ENCODE measurements at places on chromosomes 13 and 19. TPM values are rescaled to one million over a fixed set of nuclear protein-coding genes. Genes with fewer than 3 reads are reported as not detected.

GRCh38 chr19:989381-990081, 5.4 kb downstream of the WDR18 start:
- no peak for DNase-seq

GRCh38 chr13:42971691-42972347, 20.2 kb downstream of the EPSTI1 start:
- DNase-seq, result no peak

Gene LRRC4B
- total RNA-seq, result not detected

Gene PNMA8A
- total RNA-seq, result not detected

Gene RNF17
- not detected for total RNA-seq

Gene CEACAM8
- total RNA-seq, result not detected

DNA sequence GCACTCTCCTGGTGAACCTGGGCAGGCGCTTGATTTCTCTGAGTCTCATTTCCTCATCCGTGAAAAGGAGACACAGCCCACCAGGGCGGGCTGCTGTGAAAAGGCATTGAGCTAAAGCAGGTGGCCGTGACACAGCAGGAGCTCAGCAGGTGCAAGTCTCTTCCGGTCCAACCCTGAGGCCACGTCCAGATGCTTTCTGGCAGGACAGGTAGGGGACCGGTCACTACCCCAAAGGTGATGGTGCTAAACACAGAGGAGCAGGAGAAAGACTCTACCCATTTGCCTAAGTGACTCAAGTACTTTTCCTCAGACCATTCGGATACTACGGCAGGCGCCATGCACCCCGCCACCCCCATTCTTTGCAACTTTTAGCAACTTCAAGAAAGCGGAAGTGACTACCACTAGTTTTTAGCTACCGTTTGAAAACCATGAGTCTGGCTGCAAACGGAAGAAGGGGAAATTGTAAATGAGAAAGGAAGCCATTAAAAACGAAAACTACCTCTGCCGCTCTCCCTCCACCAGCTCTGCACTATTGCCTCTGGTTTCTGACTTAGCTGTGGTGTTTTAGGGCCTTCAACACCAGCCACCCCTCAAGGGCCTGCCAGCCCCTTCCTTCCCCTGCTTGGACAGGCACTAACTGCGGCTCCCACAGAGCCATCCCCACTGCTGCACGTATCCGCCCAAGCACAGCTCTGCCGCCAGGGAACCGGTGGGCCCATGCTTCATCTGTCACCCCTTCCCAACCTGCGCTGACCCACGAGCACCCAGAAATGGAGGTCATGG, 4.8 kb downstream of the PPP6R1 start:
- DNase-seq, result peak; percentile 85

GRCh38 chr19:12648088-12648487, 18.5 kb downstream of the MAN2B1 start:
- DNase-seq, result no peak

Gene ZNF100
- total RNA-seq, result 7.9 TPM

GRCh38 chr19:16627928-16628182, 149 bp downstream of the MED26 start:
- no peak for DNase-seq

- DNase-seq, result no peak
Measured at GRCh38 chr19:39208175-39208795, 4.2 kb upstream of the SYCN start.

DNA sequence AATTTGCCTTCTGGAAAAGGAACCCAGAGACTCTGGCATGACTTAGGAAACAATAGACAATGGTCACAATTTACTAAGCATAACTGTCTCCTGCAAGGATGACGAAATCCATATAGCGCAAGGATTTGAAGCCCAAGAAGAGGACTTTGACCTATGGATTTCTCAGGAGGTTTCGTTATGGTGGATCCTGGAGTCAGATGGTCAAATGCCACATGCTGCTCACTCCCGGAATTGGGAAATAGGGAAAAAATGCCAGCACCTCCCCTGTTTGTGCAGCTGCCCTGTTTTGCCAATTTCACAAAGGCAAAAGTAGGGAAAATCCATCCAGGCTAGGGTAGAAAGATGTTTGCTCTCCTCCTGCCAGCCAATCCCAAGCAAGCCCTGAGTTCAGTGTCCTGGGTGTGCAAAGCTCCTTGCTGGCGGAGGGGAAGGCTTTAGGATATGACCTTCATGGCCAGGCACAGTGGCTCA, 23.4 kb downstream of the RDH8 start:
- no peak for DNase-seq

DNA sequence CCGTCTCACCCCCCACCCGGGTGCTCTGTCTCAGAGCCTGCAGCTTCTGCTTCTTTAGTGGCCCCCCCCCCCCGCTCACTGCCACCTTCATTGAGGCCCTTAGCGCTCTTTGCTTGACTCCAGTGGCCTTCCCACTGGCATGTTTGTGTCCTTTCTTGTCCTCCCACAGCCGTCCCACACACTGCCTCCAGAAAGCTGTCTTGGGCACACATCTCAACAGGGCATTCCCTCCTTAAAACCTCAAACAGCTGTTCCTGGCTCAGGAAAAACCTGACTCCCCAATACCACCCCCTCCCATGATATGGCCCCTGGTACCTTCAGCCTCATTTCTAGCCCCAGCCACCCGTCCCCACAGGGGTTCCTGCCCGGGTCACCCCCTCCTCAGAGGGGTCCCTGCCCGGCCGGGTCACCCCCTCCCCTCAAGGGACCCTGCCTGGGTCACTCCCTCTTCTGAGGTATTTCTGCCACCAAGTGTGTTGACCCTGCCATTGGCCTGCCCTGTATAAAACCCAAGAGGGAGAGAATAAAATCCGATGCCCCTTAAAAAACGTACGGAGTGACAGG, 8.9 kb downstream of the B3GLCT start:
- DNase-seq, result no peak

- no peak for DNase-seq
Measured at GRCh38 chr13:99797691-99798090, 173.9 kb downstream of the ZIC5 start.

GRCh38 chr13:27977476-27978300, 8.6 kb upstream of the CDX2 start:
- DNase-seq, result no peak

Gene ZNF565
- total RNA-seq, result 10.5 TPM

DNA sequence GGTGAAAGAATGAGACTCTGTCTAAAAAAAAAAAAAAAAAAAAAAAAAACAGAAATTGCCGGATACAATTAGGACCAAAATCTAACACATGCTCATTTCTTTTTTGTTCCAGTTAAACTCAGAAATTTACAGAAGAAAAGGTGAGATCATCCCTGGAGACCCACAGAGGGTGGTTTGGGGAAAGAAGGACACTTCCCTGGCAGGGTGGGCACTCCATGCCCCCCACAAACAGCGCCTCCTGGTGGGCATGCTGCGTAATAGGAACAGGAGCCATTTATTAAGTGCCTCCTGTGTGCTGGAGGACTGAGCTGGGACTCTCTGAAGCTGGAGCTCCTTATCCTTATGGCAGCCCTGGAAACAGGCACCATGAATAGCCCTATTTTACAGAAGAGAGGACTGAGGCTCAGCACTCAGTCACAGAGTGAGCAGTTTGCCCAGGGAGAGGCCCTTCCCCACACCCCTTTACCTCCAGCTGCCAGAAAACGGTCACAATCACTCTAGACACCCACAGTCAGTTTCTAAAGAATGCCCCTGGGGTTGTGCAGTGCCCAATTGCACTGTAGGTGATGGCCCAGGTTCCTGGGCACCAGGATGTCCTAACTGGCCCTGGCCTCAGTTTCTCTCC, 10.1 kb downstream of the C19orf38 start:
- peak; percentile 65 for DNase-seq

DNA sequence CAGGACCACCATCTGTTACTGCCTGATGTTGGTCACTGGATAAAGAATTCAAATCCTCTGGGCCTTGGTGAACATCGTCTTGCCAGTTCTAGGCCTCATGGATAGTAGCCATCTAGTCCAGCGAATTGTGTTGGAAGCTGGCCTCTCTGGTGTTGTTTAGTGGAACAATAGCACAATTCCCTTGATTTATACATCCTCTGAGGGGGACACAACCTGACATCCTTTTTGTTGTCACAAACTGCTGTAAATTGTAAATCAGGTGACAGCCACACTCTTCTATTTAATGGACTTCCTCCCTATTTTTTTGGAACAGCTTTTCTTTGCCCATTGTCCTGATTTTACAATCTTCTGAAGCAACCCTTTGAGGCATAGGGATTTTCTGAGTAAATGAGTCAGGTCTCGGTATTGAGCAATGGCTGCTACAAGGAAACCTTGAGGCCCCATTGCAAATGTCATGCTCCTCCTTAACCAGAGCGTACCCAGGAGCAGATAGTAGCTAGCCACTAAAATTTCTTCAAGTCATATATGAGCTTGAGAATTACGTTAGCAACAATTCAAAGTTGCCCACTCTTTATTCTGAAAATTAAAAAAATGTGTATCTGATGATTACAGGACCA, 263.3 kb downstream of the COG6 start:
- DNase-seq, result no peak

Gene LILRB1
- 44.4 TPM for total RNA-seq

Gene SMIM24
- total RNA-seq, result 0.42 TPM

Gene FUZ
- total RNA-seq, result 17.7 TPM

GRCh38 chr13:31209172-31209840, 9.5 kb downstream of the B3GLCT start:
- DNase-seq, result peak; percentile 30

- DNase-seq, result no peak
Measured at GRCh38 chr13:55815458-55816033, 1325.2 kb upstream of the PRR20A start.

Gene MISP3
- 2.4 TPM for total RNA-seq

- no peak for DNase-seq
Measured at GRCh38 chr19:29715701-29716581, 880 bp upstream of the C19orf12 start.

Gene MAST1
- total RNA-seq, result 0.88 TPM

Gene ZNF837
- total RNA-seq, result 1.3 TPM

DNA sequence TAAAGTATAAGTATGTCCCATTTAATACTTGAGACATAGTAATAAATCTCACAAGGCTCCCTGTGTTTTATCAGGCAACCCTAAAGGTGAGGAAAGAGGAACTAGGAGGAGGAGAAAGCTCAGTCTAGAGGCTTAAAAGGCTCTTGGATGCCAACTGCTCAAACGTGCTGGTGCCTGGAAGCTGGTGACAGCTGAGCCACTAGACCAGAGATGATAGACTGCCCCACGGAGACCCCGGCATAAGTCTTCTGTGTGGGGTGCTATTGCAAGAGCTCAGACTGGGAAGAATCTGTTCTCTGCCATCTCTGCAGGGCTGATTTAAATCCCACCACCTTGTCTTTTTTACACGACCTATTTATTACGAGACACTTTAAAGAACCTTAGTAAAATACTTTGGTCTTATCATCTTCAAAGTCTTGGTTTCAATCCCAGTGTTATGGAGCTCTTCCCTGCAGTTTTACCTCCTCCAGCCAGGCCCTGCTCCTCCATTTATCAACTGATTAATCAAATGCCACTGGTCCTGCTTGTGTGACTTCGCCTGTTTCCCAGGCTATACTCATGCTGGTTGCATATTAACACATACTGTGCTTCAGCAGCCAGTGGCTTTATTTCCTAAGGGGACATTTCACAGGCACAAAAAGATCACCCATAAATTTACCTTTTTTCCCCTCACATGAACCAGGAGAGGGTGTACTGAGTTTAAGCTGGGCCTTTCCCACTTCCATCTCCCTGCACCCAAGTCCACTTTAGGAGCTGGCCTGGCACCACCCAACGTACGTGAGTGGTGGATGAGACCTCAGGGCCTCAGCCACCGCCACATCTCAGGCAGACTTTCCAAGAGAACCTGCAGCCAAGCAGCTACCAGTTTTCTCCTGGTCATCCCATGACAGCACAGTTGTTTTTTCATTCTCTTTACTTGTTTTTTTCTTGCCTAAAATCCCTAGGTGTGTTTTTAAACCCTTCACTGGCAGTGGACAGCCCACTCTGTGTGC, 7.8 kb upstream of the ATP12A start:
- DNase-seq, result no peak

Gene MYPOP
- 7.2 TPM for total RNA-seq

GRCh38 chr13:62631619-62632018, 1216.0 kb upstream of the PCDH20 start:
- no peak for DNase-seq

DNA sequence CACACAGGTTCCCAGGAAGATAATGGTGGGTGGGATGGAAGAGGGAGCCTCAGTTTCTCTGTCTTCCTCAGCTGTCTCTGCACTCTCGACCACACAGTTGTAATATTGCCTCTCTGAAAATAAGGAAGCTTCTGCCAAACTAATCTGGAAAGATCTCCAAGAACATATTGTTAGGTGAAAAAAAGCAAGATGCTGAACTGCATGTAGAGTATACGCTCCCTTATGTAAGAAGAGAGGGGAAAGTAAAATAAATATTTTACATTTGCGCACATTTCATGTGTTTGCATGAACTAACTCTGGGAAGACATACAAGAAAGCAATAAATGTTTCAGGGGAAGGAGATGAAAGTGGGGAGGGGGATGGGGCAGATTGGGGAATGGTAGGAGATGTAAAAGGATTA, 41.9 kb upstream of the CACNA1A start:
- no peak for DNase-seq

Gene ZNF497
- 0.61 TPM for total RNA-seq

DNA sequence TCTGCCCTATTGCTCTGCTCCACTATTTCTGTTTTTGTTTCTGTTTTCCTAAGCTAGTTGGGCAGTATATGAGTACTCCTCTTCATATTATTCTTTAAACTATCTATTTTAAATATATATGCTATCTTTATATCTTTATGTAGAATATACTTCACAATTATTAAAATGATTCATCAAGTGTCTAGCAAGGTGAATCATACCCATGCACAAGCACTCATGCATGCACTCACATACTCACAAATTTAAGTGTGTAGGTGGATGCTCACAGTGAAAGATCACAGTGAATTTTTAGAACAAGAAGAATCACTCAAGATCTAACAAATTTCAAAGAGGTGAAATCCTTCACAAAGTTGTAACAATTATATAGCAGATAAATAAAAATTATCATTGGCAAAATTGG, 435.6 kb upstream of the SLITRK5 start:
- no peak for DNase-seq

GRCh38 chr13:57302604-57303003, 135.6 kb downstream of the PRR20E start:
- DNase-seq, result no peak

Gene ZNF730
- total RNA-seq, result 0.15 TPM

- DNase-seq, result no peak
Measured at GRCh38 chr19:10292789-10293636, 3.3 kb downstream of the ICAM5 start.

- DNase-seq, result no peak
Measured at GRCh38 chr19:861141-861755, 1.8 kb downstream of the CFD start.

Gene PALM3
- not detected for total RNA-seq

DNA sequence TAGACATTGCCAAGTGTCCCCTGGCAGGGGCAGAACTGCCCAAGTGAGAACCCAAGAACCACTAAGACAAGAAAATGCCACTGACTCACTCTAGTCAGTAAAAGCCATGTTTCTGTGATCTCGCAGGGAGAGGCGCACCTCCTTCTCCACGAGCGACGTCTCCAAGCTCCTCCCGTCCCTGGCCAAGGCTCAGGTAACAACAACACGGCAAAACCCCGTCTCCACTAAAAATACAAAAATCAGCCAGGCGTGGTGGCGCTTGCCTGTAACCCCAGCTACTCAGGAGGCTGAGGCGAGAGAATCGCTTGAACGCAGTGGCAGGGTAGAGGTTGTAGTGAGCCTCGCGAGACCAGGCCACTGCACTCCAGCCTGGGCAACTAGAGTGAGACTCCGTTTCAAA, 17.5 kb upstream of the USE1 start:
- DNase-seq, result no peak

- DNase-seq, result no peak
Measured at GRCh38 chr19:10533646-10534386, 9.9 kb upstream of the ATG4D start.

Gene TEX26
- total RNA-seq, result not detected

GRCh38 chr19:14023404-14024235, 4.3 kb upstream of the RLN3 start:
- DNase-seq, result peak; percentile 41

Measured in natural killer cell (primary cell).